Temporal lobe (tissue), 4 donors: ENCODE measurements at places on chromosomes 6 and 20. TPM values are rescaled to one million over a fixed set of nuclear protein-coding genes. Genes with fewer than 3 reads are reported as not detected.

The PRL gene
- total RNA-seq: not detected

The RNASET2 gene
- total RNA-seq: 17.7 TPM

The RNF182 gene
- total RNA-seq: 32.2 TPM

The HLA-DRA gene
- total RNA-seq: 2.2 TPM

The PHIP gene
- total RNA-seq: 53.1 TPM

The DZANK1 gene
- total RNA-seq: 4.9 TPM

The MGME1 gene
- total RNA-seq: 6.1 TPM

The ABHD16B gene
- total RNA-seq: not detected

The SEMG1 gene
- not detected for total RNA-seq

The ACTL10 gene
- 0.74 TPM for total RNA-seq

The HSF2 gene
- 61.2 TPM for total RNA-seq

The ROMO1 gene
- 35.9 TPM for total RNA-seq

The PAK1IP1 gene
- total RNA-seq: 17.0 TPM

The FAM217A gene
- total RNA-seq: not detected

The DLK2 gene
- 4.4 TPM for total RNA-seq

The OR10C1 gene
- not detected for total RNA-seq

The GABRR1 gene
- total RNA-seq: not detected

The YTHDF1 gene
- total RNA-seq: 17.9 TPM

The CLPSL2 gene
- total RNA-seq: not detected

The CLVS2 gene
- 43.3 TPM for total RNA-seq

The CITED2 gene
- 31.5 TPM for total RNA-seq

The RPS6KA2 gene
- 30.2 TPM for total RNA-seq

The AKAP12 gene
- total RNA-seq: 51.9 TPM

The GSTA3 gene
- total RNA-seq: not detected

The RIMS4 gene
- total RNA-seq: 46.0 TPM

The PPP1R3G gene
- total RNA-seq: 1.5 TPM

The AGER gene
- 0.98 TPM for total RNA-seq
